ENCODE measurements at places on chromosomes 1 and 21.
A peak's percentile ranks its signal among the peaks of the same experiment; 100 is the strongest.

GRCh38 chr1:186636786-186637185, 43.4 kb downstream of the PTGS2 start:
- no peak for DNase-seq

GRCh38 chr1:100249155-100249536, 488 bp downstream of the DBT start:
- no peak for DNase-seq

DNA sequence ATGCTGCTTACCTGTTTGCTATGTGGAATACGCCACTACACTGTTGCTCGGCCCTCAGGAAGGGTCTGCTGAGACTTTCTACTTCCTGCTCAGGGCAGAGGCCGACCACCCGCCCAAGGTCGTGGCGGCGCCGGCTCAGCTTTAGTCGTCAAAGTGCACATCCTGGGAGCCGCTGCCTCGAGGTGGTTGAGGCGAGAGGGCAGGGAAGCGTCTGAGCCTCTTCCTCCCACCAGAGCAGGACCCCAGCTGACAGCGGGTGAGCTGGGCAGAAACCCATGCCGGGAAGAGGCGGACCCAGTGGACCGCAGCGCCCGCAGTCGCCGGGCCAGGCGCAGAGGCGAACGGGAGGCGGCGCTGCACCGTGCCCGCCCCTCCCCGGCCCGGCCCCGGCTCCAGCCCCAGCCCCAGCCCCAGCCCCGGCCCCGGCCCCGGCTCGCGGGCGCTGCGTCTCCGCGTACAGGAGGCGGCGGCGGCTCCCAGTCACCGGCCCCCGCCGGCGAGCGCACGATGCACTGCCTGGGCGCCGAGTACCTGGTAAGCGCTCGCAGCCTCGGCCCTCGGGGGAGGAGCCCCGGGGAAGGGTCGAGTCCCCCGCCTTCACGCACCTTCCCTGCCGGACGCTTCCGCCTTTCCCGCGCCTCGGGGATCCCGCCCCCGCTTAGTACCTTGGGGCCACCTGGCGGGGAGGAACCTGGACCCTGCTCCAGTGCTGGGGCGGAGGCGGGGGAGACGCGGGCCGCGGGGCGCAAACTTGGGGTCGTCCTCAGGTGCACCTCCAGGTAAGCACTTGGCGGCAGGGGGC, at the start of gene SLC44A3:
TSS of gene SLC44A3 (plus strand) at position 413 of the 802 bp plus-strand sequence. CDS start at position 508, 95 bp downstream.
- DNase-seq, result no peak

- no peak for DNase-seq
Observed at GRCh38 chr1:182995894-182996293, 27.3 kb upstream of the LAMC1 start.

- no peak for DNase-seq
Observed at GRCh38 chr1:43436371-43436770, 17.4 kb downstream of the HYI start.

DNA sequence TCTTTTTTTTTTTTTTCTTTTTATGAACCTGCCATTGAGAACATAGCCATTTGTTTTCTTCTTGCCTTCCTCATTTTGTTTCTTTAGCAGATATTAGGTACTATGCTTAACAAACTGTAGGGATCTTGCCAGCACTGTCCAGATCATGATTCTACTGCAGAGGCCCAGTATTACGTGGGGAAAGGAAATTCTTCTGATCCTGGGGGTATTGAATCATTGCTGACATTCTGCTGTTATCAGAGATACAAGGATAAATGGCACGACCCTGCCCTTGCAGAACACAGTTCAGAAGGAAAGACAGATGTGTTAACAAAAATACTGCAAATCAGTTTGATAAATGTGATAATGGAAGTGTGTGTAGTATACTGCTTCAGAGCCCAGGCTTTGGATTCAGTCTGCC, 56.2 kb downstream of the BTBD8 start:
- no peak for DNase-seq

DNA sequence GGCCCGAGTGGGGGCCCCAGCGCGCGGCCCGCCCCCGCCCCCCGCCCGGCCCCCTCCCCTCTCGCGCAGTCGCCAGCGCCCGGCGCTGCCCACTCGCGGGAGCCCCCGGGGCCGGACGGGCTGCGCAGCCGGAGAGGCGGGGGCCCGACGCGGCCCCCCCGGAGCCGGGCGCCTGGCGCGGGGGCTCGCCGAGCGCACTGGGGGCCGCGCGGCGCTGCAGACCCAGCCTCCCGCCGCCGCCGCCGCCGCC, 146 bp upstream of the ZNF362 start:
- no peak for DNase-seq

GRCh38 chr21:19468991-19469715, 1065.6 kb upstream of the TMPRSS15 start:
- no peak for DNase-seq

DNA sequence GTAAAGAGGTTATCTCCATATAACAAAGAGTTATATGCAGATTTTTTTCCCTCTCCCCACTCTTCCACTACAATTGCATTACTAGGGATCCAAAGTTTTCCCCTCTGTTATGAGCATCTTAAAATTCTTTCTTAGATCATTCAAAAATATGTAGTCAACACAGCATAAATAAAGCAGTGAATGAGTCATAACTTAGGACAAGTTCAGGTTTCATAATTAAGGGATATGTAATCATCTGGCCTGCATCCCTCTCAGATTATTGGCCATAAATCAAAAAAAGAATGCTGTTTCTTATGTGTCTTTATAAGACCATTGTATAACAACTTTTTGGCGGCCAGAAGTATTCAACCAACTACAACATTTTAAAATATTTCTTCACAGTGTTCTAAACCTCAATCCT, 1526.1 kb downstream of the KCNT2 start:
- DNase-seq, result no peak

- DNase-seq, result no peak
Observed at GRCh38 chr1:65704318-65704717, 88.4 kb upstream of the PDE4B start.

GRCh38 chr1:42817440-42817767, 207 bp upstream of the SVBP start:
- DNase-seq, result no peak

DNA sequence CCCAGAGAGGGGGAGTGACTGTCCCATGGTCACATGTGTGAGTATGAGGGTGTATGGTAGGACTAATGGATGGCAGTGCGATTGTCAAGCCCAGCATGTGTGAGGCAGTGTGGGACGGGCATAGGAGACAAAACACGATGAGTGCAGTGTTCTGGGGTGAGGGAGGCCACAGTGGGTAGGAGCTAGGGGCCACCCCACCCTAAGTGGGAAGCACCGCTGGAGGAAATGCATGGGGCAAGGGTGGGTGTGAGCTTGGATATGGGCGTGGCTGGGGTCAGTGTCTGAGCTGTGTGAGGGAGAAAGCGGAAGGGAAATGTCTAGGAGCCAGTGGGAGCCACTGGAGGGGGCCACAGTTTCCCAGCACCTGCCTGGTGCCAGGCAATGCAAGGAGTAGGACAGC, 56.5 kb downstream of the FOXO6 start:
- no peak for DNase-seq

GRCh38 chr1:234544087-234544579, 65.2 kb upstream of the TARBP1 start:
- DNase-seq, result peak; percentile 38

- DNase-seq, result no peak
Observed at GRCh38 chr21:45827302-45827692, 154.3 kb upstream of the COL6A1 start.

- no peak for DNase-seq
Observed at GRCh38 chr1:223611936-223612335, 53.6 kb downstream of the CAPN8 start.

DNA sequence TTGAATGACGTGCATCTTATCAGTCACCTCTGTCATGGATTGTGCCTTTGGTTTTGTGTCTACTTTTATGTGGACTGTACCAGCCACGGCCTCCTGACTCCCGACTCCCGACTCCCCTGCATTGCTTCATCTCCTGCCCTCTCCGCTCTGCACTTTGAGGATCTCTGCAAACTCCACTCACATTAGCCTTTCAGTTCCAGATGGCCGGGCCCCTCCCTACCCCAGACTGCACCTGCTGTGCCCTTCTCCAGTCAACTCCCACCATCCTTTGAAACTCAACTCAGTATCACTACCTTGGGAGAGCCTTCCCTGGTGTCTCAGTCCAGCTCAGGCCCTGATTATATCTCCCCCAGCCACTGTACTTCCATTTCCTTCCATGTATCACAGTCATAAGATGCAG, 71.4 kb downstream of the MDM4 start:
- no peak for DNase-seq

- no peak for DNase-seq
Observed at GRCh38 chr1:90717356-90717664, 208 bp upstream of the BARHL2 start.

DNA sequence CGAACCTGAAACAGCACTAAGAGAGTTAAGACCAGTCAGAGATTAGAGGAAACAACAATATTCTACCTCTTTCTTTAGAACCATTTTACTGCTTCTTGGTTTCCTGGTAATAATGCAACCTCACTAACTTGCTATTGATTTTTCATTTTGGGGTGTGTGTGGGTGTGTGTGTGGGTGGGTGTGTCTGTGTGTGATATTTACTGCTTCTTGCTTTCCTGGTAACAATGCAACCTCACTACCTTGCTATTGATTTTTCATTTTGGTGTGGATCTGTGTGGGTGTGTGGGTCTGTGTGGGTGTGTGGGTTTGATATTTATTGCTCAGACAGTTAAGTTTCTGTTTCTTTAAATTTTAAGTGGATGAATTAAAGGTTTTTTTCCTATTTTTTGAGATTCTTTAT, 208.8 kb downstream of the LRRC7 start:
- no peak for DNase-seq

DNA sequence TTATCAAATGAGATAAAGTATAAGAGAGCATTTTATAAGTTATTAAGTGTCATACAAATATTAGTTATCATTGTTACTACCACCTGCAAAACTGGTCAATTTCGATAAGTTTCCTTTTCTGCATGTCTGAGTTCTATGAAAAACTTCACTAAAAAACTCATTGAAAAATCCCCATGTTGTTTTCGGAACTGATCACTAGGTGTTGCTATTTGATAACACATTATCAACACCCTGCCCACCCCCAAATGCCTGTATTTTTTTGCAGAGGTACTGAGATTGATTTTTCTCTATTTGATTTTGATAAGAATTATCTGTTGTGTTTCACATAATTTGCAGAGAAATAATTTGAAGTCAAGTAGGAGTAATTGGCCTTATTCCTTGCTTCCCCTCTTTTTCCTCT, 22.1 kb upstream of the DISP1 start:
- no peak for DNase-seq

- peak; percentile 29 for DNase-seq
Observed at GRCh38 chr1:244209955-244210354, 158.9 kb downstream of the ZBTB18 start.

DNA sequence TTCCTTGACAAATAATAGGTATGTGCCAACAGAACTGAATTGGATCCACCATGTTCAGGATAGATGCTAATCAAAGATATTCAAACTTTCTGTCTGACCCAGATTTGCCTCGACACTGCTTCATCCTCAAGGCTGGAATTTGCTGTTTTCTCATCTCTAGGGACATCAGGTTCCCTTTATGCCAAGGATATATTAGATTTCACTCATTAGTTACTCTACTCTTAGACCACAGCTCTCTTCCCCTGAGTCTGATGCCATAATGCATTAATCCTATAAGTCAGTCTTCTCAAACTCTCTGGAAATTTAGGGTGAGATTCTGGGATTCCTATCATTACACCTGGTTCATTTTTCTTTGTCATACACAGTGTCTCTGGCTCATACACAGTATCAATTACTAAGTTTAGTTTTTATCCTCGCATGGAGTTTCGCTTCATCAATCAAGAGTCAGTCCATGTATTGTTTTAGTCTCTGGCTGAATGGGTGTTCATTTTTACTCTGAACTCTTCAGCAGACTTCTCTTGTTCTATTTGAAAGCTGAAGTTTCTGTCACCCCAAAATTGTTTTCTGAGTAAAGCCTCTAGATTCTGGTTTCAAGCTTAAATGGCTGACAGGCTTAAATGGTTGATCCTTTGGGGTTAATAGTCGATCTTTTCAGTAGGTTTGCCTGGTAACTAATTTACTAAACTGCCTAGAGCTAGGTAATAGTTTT, 9.3 kb upstream of the DCAF6 start:
- DNase-seq, result no peak

DNA sequence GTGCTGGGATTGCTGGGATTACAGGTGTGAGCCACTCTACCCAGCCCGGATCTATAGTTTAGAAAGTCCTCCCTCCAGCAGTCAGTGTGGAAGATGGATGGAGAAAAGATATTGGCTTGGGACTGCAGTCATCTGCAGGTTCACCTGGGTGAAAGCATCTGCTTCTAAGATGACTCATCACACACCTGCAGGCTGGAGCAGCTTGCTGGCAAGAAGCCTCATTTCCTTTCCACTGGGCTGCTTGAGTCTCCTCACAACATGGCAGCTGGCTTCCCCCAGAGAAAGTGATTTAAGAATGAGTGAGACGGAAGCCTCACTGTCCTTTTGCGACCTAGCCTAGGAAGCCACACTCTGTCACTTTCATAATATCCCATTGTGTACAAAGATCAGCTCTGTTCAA, 50.0 kb downstream of the FOXO6 start:
- DNase-seq, result no peak

DNA sequence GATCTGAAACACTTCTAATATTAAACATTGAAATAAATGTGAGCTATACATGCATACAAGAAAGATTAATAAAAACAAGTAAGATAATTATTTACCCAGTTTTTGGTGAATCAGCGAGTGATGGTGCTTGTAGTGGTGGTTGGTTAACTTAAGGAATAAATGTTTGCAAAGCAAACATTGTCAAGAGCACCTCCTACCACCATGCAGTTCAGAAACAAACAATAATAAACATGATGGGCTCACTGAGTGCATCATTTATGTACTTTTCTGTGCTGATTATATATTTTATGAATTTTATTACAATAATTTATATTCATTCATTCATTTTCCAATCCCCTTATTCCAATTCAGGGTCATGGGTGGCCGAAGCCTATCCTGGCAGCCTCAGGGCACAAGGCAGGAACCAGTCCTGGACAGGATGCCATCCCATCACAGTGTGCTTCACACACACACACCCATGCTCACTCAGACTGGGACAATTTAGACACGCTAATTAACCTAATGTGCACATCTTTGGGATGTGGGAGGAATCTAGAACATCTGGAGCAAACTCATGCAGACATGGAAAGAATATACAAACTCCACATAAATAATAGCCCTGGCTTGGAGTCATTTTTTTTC, 57.8 kb downstream of the ZMYM4 start:
- DNase-seq, result no peak

- DNase-seq, result no peak
Observed at GRCh38 chr1:239706245-239706892, 320.0 kb downstream of the CHRM3 start.

DNA sequence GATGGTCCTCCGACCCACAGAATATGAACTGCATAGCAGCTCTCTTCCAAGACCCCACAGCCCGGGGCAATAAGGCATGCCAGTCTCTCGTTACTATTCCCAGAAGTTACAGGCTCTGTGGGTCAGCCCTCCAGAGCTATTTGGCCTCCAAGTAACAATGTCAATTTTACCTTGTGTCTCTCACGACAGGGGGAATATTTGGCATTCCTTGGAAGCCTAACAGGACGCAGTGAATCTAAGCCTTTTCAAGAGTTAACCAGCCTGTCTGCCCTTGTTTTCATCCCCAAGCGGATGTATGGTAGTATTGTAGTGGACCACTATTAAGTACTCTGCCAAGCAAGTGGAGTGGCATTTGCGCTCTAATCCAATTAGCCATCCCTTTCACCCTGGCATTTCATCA, 24.4 kb upstream of the GNG4 start:
- no peak for DNase-seq
